HepG2 (cell line): ENCODE measurements at places on chromosomes 5 and 9. TPM values are rescaled to one million over a fixed set of nuclear protein-coding genes. Genes with fewer than 3 reads are reported as not detected.

DNA sequence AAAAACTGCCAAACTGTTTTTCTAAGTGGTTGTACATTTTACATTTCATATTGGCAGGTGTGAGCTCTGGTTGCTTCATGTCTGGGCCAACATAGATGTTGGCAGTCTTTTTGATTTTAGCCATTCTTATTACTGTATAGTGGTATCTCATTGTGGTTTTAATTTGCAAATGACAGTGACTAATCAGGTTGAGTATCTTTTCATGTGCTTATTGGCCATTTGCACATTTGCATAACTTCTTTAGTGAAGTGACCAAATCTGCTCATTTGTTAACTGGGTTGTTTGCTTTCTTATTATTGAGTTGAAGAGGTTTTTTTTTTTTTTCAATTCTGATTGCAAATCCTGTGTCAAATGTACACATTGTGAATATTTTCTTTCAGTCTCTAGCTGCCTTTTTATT, 36.9 kb upstream of the MSX2 start:
- DNase-seq, result no peak

The SMIM3 gene
- 11.6 and 14.1 TPM in 2 replicates for total RNA-seq

DNA sequence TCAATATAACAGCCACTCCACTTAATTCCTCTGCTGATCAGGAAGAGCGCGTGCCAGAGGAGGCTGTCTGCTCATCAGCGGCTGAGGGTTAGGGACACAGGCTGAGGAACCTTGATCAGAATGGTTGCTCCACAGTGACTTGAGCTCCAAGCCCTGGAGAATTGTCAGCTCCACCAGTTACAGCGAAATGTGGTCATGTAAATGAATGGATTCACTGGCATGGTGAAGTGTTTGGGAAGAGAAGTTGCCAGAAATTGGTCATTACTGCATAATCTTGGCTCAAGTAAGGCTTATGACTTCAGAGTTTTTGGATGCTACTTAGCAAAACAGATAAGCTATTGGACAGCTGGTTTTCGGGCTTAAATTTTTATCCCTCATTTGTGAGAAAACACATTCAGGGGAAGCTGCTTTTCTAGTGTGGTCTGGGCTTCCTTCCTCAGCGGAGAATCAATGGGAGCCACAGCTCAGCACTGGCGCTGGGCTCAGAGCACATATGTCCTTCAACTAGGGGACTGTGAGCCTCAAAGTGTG, 65.0 kb downstream of the PRRT1B start:
- DNase-seq, result no peak

GRCh38 chr5:33363537-33363936, 77.2 kb upstream of the TARS1 start:
- no peak for DNase-seq

- no peak for DNase-seq
These were observed 2.9 kb downstream of the GNPDA1 start for GRCh38 chr5:142009886-142010285.

The OR13F1 gene
- not detected in 2 replicates for total RNA-seq

The DDX4 gene
- total RNA-seq, result not detected in 2 replicates

DNA sequence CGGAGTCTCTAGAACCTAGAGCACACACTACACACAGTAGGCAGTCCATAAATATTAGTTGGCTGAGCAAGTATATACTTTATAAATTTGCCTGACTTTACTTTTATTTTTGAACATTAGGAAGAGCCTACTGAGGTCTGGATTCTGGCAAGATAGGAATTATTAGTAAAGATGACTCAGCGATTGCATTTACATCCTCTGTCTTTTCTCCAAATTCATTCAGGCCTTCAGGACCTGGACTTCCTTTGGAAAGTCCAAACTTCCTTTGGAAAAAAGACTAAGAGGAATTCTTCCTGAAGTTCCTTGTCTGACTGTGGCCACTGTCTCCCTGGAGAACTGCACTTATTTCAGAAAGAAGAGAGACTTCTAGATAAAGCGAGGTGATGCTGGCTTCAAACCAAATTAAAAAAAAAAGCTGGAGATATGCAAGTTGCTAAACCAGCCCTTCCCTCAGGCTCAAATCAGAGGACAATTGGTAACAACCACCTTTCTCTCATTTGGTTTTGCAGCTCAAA, 251.3 kb downstream of the GAS1 start:
- DNase-seq, result no peak

DNA sequence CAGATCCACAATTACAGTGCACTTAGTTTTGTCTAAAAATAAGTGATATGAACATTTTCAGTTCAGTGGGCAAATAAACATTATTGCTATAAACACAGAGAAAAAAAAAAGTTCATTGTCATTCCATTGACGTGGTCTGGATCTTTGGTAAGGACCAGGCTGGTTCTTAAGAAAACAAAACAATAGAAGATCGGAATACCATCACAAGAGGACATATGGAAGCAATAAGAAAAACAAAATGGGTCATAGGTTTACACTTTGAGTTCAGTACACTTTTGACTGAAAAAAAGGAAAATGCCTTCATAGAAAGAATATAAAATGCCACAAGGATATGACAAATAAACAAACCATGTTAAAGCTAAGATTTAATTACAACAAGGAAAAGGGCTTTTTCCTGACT, 289.5 kb upstream of the TYRP1 start:
- no peak for DNase-seq

The SUSD3 gene
- total RNA-seq, result 6.0 and 7.0 TPM in 2 replicates

DNA sequence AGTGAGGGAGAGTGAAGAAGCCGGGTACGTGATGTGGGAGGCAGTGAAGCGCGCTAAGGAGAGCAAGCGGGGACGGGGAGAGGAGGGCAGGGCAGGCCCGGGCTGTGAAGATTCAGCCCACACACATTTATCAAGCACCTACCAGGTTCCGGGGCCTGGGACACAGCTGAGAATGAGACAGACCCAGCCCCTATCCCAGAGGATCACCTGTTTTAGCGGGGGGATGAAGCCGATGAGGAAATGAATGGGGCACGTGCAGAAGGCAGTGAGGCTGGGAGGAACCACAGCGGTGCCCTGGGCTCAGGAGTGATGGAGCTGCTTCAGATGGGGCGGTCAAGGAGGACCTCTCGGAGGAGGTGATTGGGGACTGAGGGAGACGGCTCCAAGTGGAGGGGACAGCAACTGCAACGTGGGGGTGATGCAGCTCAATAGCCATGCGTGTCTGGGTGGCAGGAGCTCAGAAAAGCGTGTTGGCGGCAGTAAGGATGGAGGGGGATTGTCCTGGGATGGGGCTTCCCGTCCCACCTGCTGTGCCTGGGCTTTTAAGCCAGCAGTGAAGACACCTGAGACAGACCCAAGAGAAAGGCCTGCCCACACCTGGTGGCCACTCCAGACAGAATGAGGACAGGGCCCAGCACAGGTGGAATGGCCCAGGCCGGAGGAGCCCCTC, 77.5 kb upstream of the UNC5A start:
- DNase-seq, result no peak

The SPINK14 gene
- total RNA-seq, result not detected in 2 replicates

The GAPVD1 gene
- total RNA-seq, result 33.2 and 47.0 TPM in 2 replicates

The PRR16 gene
- not detected in 2 replicates for total RNA-seq

GRCh38 chr9:77829420-77829819, 181.3 kb upstream of the GNA14 start:
- no peak for DNase-seq

GRCh38 chr5:136605638-136606037, 240.3 kb upstream of the TRPC7 start:
- no peak for DNase-seq

DNA sequence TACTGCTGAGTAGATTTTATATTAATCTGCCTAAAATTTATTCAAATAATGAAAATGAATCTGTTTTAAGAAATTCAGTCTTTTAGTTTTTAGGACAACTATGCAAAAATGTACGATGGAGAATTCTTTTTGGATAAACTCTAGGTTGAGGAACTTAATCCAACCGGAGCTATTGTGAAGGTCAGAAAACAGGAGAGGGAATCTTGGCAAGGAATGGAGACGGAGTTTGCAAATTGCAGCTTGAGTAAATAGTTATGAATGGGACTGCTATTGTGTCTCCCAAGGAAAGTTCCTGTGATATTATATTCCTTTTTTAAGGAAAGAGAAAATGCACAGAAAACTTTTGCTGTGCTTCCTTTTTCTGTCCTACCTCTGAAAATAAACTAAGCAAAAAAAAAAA, 67.9 kb downstream of the IQGAP2 start:
- no peak for DNase-seq

GRCh38 chr9:36800455-36800854, 227.8 kb downstream of the MELK start:
- no peak for DNase-seq

DNA sequence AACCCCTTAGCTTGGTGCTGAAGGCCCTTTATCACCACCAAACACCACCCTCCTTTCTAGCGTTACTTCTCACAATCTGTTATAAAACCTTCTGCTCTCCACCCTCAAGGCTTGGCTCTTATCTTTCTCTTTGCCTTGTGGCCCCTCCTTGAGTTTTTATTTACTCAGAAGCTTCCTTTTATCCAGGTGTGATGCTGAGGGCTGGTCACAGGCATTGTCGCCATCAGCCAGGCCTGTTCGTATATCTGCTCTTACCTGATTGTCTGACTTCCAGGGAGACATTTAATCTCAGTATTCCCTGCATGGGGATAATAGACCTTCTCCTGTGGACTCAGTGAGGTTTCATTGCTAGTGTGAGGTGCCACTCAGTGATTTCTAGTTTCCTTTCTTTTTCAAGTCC, 34.2 kb downstream of the MEGF10 start:
- no peak for DNase-seq
